ENCODE measurements at places on chromosomes 5 and 9.
A peak's percentile ranks its signal among the peaks of the same experiment; 100 is the strongest.

DNA sequence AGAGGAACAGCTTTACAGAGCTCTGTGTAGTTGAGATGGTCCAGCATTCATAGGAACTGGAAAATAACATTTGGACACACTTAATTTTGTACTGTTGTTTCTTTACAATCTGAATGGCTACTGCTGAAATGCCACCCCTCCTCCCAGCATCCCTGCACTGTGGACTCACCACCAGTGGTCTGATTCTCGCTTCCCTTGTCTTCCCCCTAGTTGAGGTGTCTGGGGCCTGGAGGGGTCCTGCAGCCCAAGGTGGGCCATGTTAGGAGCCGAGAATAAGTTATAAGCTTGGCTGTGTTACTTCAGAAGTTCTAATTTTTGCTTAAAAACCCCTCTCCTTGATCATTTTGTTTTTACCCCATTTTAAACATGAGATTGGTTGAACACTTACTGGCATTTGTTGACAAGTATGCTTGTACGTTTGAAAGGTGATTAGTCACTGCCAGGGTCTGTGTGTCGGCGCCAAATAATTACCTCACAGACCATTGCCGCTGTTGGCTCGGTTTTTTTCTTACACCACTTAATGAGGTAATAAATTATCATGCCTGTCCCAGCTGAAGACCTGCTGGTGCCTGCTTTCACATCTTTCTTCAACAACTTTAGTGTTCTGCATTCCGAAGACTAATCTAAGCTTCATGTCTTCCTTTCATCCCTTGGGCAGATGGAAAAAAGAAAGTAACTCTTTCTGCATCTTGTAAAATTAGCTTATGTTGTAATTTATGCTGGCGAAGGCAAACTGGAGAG, 65.8 kb downstream of the MCCC2 start:
- DNase-seq, result no peak

GRCh38 chr9:71592400-71592799, 175.9 kb downstream of the CEMIP2 start:
- no peak for DNase-seq

DNA sequence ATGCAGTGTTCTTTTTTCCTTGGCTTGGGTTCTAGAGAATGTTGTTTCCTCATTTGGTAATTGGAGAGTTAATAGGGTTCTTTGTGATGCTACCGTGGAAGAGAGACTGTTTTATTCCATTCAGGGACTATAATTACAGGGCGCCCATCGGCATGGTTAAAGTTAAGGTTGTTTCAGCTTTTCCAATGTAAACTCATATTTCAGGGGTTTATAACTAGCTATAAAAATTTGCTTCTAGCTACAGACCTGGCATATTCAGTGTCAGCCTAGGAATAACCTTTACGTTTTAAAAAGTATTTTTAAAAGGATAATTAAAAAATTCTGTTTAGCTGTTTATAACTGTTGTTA, 99.1 kb downstream of the AOPEP start:
- DNase-seq, result no peak

GRCh38 chr9:113471143-113471542, 7.6 kb downstream of the RGS3 start:
- DNase-seq, result no peak

DNA sequence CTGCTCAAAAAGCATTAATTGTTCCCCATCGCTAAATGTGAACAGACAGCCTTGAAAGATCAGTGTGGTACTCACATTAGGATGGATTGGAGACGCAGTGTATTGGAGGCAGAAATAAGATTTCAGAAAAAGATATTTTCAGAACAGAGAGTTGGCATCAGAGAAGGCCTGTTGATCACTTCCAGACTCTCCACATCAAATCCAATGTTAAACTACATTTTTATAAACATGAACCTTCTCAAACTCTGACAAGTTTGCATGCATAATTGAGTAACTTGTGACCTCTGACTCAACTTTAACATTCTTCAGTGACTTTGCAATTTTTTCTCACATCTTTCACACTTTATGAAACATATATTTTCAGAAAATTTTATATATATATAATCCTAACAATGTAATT, 919.6 kb upstream of the SEMA6A start:
- no peak for DNase-seq

GRCh38 chr9:98117984-98118639, 910 bp downstream of the TRIM14 start:
- peak; percentile 18 for DNase-seq

DNA sequence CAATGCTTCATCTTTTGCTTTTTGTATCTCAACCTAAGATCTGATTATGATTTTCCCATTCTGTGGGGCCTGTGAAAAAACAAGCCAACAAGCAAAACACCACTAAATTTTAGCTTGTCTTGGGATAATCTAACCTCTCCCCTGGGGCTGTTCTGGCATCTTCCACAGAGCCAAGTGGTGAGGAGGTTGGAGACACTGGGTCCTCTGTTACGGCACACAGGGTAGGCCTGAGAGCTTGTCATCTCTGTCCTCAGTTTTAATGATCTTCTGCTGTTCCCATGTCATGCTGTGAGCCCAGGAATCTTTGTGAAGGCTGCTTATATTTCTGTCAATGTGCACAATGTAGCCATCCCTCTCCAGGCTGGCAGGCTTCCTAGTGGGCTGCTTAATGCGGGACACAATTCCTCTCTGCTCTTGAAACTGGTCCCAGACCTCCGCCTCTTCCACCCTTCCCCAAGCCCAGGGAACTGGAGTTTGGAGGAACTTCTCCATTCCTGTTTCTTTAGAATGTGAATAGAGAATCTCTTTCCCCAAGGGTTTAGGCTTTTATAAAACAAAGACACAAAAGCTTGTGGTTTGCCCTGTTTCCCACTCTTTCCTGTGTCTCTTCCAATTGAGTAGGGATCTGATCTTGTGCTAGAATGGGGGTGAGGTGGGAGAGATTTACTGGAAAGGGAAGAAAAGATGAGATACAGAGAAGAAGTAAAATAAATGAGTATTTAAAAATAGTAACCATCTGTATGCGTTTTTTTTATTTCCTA, 30.9 kb upstream of the SEMA6A start:
- DNase-seq, result no peak

GRCh38 chr9:3868012-3868411, 342.2 kb upstream of the RFX3 start:
- DNase-seq, result no peak

- DNase-seq, result no peak
Measured at GRCh38 chr9:4276856-4277255, 23.0 kb downstream of the GLIS3 start.

DNA sequence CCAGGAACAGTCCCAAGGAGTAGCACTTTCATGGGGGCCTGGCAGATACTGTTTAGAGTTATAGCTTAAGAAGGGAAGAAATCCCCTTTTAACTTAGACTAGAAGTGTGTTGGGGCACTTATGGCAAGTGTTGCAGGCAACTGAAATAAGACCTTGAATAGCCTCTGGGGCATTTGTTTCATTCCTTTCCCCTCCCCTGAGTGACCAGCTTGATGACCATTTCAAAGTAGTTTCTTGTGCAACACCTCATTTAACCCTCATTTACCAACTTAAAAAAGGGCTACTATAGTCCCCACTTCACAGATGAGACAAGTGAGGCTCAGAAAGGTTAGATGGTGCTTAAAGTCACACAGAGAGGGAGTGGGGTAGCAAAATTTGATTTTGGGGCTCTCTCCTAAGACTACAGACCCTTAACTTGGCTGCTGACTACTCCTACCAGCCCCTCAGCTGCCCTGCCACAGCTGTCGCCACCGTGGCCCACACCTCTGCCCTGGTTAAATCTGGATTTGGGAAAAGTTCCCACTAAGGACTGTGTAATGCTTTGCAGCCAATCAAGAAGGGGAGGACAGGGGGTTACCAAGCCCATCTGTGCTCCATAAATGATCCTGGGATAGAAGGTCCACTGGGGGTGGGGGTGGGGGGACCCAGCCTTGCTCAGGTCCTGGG, 5.5 kb downstream of the PDLIM4 start:
- no peak for DNase-seq

DNA sequence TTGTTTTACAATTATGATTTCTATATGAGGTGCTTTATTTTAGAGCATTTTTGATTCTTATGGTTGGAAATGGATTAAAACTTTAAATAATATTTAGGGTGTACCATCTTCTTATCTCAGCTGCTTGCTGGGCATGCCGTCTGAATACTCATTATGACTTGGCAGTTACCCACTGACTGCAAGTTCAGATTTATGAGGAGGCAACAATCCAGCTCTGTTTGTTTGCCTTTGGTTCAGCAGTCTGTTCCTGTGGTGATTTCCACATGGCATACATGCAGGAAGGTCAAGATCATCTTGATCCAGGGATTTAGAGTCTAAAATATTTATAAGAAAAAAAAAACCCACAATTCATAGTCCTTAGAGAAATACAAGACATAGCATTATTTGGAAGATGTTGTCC, 1254.5 kb upstream of the NUDT12 start:
- DNase-seq, result no peak

DNA sequence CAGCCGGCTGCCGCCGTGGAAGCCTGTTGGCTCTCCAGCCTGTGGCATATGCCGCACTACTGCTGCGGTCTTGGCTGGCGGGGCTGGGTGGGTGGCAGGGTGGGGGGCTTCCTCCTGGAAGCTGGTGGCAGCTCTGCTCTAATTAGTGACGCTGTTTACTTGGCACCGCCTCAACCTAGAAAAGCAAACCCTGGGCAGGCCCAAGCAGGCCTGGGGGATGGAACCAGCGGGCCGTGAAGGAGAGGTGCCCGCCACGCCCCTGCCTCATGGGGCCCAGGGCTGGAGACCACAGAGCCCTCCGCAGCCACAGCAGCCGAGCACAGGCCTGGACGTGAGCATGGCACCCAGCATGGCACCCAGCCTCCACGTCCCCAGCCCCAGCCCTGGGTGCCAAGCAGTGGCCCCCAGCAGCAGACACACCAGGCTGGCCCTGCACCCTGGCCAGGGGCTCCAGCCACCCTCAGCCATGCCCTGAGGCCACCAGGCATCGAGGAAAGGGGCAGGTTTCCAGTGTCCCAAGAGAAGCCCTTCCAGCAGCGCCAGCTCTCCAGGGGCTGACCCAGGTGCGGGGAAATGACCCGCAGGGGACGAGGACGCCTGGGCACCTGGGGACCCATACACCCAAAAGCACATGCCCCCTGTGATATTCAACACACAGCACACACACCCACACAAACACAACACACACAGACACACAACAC, 5.4 kb upstream of the CCDC187 start:
- DNase-seq, result no peak

- no peak for DNase-seq
Measured at GRCh38 chr5:55211184-55211874, 15.8 kb downstream of the MCIDAS start.

DNA sequence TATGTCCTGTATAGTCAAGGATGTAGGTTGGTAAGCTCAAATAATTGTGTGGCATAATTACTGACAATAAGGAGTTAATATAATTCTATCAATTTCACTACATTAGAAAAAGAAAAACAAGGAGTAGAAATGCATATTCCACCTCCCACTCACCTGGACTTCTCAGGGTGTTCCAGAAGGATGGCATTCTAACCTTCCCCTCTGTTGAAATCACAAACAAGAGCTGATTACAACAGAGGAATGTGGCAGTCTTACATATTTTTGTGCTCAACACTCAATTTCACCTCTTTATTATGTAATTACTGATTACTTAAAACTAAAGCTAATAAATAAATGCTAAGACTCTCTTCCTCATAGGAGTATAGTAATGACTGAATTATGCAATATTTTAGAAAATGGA, 745.3 kb downstream of the DTWD2 start:
- no peak for DNase-seq

DNA sequence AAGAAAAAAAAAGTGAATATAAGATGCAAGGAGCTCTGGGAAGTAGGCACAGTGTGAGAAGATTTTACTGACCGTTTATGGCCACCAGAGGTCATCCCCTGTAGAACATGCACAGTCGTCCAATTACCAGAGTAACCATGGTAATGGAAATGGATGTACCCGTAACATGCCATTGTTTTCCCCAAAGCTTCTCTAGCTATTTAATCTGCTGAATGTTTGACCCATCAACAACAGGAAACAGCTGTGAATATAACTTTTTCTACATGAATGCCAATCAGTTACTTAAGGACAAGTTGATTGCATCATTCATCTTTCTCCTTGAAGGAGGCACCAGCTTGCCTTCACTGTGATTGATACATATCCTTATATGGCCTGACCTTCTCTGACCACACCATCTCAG, 1967.0 kb upstream of the CDH9 start:
- DNase-seq, result no peak
